Activated CD4-positive, alpha-beta T cell treated with anti-CD3 and anti-CD28 coated beads for 36 hours (primary cell): ENCODE measurements at places on chromosomes 12 and 14. TPM values are rescaled to one million over a fixed set of nuclear protein-coding genes. Genes with fewer than 3 reads are reported as not detected.
A peak's percentile ranks its signal among the peaks of the same experiment; 100 is the strongest.

DNA sequence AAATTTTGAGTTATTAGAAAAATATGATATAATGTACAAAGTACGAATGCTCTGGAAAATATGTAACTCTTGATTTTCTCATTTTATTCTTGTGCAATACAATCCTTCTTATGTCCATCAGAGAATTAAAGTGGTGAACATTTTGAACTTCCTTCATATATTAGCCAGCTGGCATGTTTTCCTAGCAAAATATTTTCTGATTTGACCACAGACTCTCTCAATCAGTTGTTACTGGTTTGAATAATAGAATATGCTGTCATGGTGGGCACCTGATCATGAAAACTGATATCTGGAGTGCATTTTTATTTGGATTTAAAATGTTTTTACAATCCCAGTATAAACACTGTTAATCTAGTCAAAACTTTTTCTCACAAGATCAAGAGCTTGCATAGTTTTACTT lies 24.2 kb downstream of the PARPBP start:
- DNase-seq, result no peak
- no peak overlapping the region for H3K4me3 ChIP-seq
- no peaks in the 10 kb centered on the region for H3K27me3 ChIP-seq
- peaks cover 14% of the 10 kb centered on the region for H3K36me3 ChIP-seq

GRCh38 chr12:3003357-3003992 lies 44.3 kb downstream of the TEAD4 start:
- H3K27me3 ChIP-seq, result no peaks in the 10 kb centered on the region
- no peak overlapping the region for H3K27ac ChIP-seq
- no peaks in the 10 kb centered on the region for H3K36me3 ChIP-seq
- no peak overlapping the region for H3K4me3 ChIP-seq

DNA sequence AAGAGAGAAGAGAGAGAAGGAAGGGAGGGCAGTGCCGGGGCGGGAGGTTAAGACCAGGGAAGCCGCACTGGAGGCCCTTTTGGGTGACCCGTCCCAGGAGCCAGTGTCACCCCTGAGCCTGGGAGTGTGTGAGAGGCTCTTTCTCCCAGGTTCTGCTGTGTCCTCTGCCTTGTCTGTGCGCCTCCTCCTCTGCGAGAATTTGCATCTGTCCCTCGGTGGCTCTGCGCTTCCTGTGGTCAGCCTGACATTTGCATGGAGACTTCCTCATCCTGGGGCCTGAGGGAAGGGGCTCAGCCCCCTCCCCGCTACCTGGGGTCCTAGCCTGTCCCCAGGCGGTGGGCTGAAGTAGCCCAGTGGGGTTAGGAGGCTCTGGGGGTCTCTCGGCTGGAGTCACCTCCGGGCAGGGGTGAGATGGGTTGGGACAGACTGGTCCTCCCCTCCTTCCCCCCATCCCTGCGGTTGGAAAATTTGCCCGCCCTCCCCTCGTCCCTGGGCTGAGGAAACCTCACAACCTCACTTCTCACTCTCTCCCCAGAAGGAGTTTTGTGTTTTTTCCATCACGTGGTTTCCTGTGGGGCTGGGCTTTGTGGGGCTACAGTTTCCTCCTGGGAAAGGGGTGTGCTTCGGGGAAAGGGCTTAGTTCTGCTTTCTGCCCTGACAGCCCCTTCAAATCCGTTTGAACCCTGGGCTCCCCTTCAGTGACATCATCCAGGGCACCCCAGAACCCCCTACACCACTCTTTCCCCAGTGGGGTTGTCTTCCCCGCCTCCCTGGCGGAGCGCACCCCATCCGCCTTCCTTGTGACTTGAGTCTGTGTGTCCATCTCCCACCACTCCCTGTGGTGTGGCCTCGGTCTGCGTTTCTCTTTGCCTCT lies 2.5 kb downstream of the PTPN6 start:
- DNase-seq, result peak; percentile 87
- peak overlapping the region; percentile 95 for H3K4me3 ChIP-seq
- H3K36me3 ChIP-seq, result peaks cover 69% of the 10 kb centered on the region
- peaks cover 70% of the 10 kb centered on the region for H3K4me1 ChIP-seq

DNA sequence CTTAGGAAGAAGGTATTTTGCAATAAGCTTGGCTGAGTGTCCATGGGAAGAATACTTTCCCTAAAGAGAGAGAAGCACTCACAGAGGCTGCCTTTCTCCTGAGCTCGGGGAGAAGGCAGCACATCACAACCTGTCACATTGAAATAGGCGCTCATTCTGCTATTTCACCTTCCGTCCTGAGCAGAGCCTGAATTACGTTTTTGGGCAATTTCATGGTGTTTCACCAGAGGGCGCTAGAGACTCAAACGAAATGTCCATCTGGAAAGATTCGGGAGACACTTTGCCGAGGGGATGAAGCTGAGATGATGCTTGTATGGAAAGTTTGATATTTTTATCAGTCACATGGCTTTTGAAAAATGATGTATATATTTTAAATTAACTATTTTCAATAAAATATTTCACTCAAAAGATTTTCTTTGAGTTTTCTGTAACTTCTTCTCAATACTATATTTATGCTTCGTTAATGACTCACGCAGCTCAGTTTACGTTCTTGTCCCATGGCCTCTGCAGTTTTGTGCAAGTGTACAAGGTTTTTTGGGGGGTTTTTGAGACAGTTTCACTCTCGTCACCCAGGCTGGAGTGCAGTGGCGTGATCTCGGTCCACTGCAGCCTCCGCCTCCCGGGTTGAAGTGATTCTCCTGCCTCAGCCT lies 17.4 kb upstream of the B4GALNT3 start:
- peak; percentile 55 for DNase-seq
- peaks cover 13% of the 10 kb centered on the region for H3K36me3 ChIP-seq
- no peaks in the 10 kb centered on the region for H3K27me3 ChIP-seq
- H3K4me3 ChIP-seq, result no peak overlapping the region

DNA sequence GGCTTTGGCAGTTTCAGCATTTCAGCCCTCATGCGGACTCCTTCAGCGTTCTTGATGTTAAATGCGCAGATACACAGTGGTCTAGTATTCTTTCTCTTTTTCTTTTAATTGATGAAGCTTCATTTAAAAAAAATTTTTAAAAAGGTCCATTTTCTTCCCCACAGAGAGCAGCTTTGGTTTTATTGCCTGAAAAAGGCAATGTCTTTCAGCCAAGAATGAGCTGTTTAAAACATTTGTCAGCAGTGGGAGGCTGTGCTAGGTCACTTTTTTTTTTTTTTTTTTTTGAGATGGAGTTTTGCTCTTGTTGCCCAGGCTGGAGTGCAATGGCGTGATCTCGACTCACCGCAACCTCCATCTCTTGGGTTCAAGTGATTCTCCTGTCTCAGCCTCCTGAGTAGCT lies 13.5 kb downstream of the KMT5A start:
- no peaks in the 10 kb centered on the region for H3K27me3 ChIP-seq
- no peak overlapping the region for H3K4me3 ChIP-seq
- peaks cover 39% of the 10 kb centered on the region for H3K36me3 ChIP-seq

DNA sequence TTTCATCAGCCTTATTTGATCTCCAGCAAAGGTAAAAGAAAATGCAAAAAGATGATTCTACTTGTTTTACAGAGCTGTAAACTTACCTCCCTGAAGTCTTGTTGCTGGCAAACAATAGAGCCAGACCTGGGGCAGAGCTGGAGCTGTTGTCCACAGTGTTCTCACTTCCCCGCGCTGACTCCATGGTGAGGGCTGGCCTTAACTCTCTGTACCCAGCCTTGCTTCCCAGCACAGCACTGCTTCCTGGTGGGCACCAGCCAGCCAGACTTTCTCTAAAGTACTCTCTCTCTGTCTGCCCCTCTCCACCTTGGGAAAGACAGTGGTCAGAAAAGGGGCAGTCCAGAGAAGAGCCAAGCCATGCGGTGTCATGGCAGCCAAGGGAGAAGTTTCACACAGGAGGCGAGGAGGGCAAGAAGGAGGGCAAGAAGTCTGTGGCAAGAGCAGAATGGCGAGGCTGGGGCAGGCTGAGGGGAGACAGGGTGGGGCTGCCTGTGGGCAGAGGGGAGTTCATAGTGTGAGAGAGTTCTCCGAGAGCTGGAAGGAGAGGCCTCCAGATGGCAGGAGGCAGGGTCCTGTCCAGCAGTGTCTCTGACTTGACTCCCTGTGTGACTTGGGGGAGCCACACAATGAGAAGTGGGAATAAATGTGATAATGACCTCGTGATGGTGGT lies 9.3 kb downstream of the EVL start:
- peak overlapping the region; percentile 57 for H3K4me3 ChIP-seq
- peak overlapping the region; percentile 91 for H3K27ac ChIP-seq

DNA sequence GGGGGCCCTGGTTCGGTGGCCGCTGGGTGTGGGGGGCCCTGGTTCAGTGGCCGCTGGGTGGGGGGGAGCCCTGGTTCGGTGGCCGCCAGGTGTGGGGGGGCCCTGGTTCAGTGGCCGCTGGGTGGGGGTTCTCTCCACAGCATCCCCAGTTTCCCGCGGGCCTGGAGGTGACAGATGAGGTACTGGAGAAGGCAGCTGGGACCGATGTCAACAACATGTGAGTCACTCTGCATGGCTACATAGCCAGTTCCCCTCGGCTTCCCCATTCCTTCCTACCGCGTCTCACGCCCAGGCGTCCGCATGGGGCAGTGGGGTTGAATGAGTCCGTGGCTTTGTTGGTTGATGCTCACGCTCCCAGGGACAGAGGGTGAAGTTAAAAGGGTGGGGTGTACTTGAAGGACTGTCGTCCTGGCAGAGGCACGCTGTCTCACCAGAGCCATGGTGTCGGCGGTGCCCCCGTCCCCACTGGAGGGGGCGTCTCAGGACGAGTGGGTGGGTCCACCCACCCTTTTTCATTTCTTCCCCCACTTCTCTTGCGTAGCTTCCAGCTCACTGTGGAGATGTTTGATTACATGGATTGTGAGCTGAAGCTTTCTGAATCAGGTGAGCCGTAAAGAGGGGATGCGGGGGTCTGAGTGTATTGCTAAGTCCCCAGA lies 15.6 kb downstream of the HIP1R start:
- H3K36me3 ChIP-seq, result no peaks in the 10 kb centered on the region
- H3K4me1 ChIP-seq, result no peaks in the 10 kb centered on the region
- no peak overlapping the region for H3K27ac ChIP-seq
- no peaks in the 10 kb centered on the region for H3K27me3 ChIP-seq
- H3K4me3 ChIP-seq, result no peak overlapping the region
- no peak for DNase-seq

- no peaks in the 10 kb centered on the region for H3K36me3 ChIP-seq
- no peak overlapping the region for H3K4me3 ChIP-seq
- no peak overlapping the region for H3K27ac ChIP-seq
These were observed 645.4 kb upstream of the ATXN7L3B start for GRCh38 chr12:73892201-73892600.

MAGOHB gene
- 66.3 TPM for total RNA-seq

NANOG gene
- not detected for total RNA-seq

VIPAS39 gene
- total RNA-seq, result 20.1 TPM

CLEC12A gene
- total RNA-seq, result not detected
